ENCODE measurements at places on chromosomes 11 and 22. TPM values are rescaled to one million over a fixed set of nuclear protein-coding genes. Genes with fewer than 3 reads are reported as not detected.

DNA sequence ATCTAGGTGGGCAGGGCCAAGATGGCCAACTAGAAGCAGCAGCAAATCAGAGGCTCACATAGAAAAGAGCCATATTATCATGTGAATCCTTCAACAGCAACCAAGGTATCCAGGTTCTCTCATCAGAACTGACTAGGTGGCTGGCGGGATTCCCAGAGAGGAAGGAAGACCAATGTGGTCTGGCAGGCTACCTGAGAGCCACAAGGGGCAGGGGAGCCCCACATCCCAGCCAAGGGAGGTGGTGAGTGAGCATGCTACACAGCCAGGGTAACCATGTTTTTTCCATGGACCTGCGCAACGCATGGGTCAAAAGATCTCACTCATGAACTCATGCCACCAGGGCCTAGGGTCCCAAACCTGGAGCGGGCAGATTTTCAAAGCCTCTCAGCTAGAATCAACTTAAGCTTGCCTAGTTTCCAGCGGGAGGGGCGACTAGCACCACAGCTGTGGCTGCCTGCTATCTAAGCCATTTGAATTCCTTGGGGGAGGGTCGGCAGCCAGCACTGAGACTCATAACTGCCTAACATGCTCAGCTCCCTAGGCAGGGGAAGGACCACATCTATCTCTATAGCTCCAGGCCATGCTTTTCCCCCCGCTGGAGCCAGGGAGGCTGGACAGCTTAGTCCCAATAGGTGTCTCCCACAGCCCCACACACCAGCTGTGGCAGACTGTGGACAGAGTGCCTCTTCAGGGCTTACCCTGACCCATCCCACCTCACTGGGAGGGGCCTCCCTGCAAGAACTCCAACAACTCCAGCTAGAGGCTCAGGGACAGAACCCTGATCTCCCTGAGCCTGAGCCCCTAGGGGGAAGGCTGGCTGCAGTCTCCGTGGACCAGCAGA is 28.7 kb upstream of the CASP12 start:
- peaks cover 2% of the 10 kb centered on the region for H3K4me1 ChIP-seq
- no peak overlapping the region for H3K27ac ChIP-seq
- H3K4me3 ChIP-seq, result no peak overlapping the region
- no peaks in the 10 kb centered on the region for H3K27me3 ChIP-seq

DNA sequence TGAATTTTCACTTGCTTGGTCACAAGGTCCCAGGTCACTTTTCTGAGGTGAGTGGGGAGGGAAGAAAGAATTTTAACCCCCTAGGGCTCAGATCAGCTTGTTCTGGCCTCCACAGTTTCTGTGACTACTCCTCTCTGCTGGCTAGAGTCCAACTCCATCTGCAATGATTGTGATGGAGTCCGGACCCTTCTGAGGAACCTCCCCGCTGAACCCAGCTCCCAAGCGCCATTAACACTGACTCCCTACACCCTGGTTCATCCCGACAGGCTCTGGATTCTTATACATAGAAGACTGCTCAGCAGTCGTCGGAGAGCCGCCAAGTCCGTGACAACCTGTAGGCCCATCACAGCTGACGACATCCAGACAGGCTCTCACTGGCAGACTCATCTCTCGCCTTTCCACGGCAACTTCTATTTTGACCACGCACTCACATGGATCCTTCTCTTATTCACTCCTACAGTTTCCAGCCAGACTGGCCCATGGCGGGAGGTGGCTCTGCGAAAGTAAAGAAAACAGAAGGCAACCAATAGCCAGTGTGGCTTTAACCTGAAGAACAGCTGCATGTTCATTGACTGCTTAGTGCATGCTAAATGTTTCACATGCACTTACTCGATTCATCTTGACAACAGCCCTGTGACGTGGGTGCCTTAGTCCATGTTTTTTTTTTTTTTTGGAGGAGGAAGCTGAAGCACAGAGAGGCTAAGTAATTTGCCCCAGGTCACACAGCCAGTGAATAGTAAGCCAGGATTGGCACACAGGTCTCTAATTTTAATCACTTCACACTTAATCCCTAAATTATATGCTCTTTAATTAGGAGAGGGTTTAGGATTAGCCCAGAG is 68.0 kb upstream of the PRDM11 start:
- peaks cover 56% of the 10 kb centered on the region for H3K4me1 ChIP-seq
- H3K4me3 ChIP-seq, result peak overlapping the region; percentile 38
- DNase-seq, result no peak
- H3K36me3 ChIP-seq, result peaks cover 5% of the 10 kb centered on the region
- H3K27ac ChIP-seq, result no peak overlapping the region

DNA sequence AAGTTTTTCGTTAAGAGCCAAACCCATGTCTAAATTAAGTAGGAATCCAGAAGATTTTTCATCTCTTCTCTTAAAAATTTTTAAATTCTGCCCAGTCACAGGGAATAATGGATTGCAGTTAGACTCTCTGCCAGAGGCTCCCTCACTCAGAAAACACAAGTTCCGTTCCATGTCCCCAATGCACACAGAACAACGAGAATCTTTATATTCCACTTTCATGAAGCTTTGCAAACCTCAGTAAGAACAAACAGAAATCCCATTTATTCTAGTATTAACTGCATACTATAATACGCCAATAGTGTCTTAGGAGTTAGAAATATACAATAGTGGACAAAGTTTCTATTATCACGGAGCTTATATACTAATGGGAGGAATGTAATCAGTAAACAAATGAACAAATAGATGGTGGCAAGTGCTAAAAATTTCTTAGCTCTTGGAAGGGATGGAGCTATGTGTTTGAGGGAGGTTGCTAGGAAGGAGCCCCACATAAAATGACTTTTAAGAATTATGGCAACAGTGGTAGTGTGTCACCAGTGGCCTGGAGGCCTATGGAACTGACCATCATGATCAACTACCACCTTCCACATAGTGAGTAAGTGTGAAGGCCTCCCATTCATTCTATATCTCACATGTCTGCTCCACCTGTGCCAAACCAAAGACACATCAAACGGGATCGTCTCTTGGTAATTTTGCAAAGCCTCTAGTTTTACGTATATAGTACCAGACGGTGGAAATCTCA is 24.9 kb downstream of the PICALM start:
- DNase-seq, result no peak
- peak overlapping the region; percentile 80 for H3K27ac ChIP-seq
- H3K4me3 ChIP-seq, result peak overlapping the region; percentile 68
- peaks cover 5% of the 10 kb centered on the region for H3K36me3 ChIP-seq
- H3K4me1 ChIP-seq, result peaks cover 69% of the 10 kb centered on the region

DNA sequence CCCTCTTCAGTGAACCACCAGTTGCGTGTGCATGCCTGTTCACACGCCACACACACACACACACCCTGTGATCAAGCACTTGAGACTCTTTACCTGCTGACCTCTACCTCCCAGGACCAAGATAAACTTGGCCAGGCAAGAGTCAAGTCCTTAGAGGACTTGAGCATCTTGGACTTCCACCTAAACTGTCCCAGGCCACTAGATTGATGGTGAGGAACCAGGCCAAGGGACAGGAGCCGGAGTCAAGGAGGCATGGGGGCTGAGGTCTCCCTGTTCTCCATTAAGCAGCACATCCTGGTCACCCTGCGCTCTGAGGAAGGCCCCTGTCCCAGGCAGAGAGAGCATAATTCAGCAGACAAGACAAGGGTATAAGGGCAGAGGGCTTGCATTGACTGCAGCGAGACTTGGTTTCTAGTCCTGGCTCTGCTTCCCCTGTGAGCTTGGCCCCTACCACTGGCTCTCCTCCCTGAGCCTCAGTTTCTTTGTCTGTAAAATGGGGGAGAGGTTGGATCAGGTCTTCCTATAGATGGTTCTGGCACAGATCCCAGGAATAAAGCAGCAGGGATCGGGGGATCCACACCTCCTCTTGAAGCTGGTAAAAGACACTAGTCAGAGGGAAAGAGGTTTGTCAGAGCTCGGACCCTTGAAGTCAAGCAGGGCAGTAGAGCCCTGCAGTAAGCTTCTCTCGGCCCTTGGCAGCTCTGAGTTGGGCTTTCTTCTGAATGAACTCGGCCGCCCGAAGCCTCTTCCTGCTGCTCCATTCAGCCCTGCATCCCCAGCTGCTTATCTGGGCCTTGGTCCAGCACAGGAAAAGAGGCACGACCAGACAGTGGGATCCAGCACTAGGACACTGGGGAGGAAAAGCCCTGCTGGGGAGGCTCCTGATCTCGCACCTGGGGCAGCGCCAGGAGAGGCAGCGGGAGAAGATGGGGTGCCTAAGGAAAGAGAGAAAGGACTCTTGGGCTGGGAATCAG is 2.0 kb downstream of the CREB3L1 start:
- H3K36me3 ChIP-seq, result no peaks in the 10 kb centered on the region
- peak; percentile 41 for DNase-seq
- no peak overlapping the region for H3K27ac ChIP-seq
- H3K4me1 ChIP-seq, result peaks cover 7% of the 10 kb centered on the region
- H3K27me3 ChIP-seq, result peaks cover 34% of the 10 kb centered on the region

DNA sequence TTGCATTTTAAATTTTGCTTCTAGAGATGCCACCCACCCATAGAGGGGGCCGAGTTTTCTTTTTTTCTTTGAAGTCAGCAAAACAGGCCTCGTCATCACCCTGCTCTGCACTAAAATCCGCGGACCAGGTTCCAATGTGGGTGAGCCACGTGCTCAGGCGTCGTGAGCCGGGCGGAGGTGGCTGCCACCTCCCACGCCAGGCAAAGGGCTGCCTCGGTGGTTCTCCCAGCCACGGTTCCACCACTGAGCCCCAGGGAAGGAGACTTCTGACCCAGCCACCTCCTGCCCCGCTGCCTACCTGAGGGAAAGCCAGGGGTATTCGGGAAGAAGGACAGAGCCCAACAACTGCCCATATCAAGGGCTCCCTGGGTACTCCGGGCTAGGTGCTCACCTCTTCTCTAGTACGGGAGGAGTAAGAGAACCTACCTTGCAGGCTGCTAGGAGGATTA is 45.3 kb downstream of the MN1 start:
- no peak overlapping the region for H3K27ac ChIP-seq
- no peaks in the 10 kb centered on the region for H3K27me3 ChIP-seq
- no peak for DNase-seq
- no peaks in the 10 kb centered on the region for H3K4me1 ChIP-seq

PRR33 gene
- total RNA-seq, result not detected

PRR5 gene
- 15.7 TPM for total RNA-seq
